GM18507 (cell line): ENCODE measurements at places on chromosomes 2 and 18.

GRCh38 chr2:7755879-7756278 is 838.7 kb downstream of the RNF144A start:
- no peak for DNase-seq

DNA sequence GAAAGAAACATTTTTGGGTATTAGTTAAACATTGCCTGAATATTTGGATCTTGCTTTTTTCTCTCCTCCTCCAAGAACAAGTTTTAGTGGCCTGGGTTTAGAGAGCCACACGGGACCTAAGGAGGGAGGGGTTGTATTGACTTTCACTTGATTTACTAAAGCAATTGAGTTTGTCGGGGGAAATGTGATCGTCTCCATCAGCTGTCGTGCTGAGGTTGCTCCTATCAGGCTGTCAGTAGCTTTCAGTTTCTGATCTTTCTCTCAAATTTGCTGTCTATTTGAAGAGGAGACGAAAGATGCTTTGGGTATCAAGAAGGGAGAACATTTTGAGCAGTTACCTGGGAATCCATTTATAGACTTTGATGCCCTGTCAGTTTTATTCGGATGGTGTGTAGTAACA is 106.0 kb downstream of the SETBP1 start:
- no peak for DNase-seq

DNA sequence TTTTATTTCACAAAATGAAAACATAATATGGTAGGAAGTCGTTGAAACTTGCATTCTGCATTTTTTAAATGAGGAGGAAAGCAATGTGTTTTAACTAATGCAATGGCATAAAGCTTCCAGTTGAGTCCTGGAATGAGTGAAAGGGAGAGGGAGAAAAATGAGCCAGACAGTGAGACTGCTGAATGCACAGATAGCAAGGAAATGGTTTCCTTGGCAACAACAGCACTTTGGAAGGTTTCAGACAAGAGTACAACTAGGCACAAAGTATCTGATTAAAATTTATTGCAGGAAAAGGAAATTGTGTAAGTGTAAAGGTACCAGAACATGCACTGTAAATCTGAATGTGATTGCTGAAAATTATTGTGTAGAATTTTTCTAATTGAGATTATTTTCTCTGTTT is 320.1 kb upstream of the KYNU start:
- no peak for DNase-seq

GRCh38 chr2:206189691-206190090 is 30.0 kb downstream of the EEF1B2 start:
- DNase-seq = no peak

DNA sequence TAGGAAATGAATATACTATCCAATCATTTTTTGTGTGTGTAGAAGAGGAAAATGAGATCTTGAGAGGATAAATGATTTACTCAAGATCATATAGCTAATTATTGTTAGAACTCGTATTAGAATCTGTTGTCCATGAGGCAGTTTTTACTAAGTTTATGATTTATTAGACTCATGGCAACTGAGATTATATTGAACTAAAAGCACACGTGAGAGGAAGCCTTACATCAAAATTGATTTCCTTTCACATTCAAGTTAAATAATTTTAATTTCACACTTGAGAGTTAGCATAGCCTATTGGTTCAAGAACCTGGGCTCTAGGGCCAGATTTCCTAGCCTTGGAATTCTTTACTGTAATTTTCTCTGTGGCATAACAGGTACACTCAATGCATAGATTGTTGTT is 552.3 kb downstream of the ERBB4 start:
- no peak for DNase-seq

GRCh38 chr2:1749489-1750119 is 5.3 kb upstream of the PXDN start:
- DNase-seq = no peak

GRCh38 chr2:11309706-11310105 is 34.7 kb downstream of the ROCK2 start:
- no peak for DNase-seq

DNA sequence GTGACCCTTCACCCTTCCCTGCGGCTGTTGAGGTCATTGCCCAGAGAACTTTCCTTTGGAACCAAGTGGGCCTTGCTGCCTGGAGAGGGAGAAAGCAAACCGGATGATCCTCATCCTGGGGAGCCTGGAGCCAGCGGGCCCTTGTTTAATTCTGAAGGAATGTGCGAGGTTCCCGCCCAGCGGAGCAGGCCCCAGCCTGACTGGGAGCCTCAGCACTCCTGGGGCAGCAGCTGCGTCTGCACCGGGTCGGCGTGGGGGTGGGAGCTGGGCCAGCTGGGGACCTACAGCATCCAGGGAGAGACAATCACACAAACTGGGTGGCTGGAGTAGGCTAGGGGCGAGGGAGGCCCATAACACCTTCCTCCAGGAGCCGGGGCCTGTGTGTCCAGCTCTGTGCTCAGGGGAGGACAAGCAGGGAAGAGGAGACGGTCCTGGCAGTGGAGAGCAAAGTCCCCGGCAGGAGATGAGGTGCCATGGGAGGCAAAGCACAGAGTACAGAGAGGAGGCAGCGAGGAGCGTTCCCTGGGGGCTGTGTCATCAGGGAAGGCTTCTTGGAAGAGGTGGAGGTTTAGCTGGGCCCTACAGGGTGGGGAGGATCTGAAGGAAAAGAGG is 61.9 kb upstream of the HAAO start:
- DNase-seq = no peak

DNA sequence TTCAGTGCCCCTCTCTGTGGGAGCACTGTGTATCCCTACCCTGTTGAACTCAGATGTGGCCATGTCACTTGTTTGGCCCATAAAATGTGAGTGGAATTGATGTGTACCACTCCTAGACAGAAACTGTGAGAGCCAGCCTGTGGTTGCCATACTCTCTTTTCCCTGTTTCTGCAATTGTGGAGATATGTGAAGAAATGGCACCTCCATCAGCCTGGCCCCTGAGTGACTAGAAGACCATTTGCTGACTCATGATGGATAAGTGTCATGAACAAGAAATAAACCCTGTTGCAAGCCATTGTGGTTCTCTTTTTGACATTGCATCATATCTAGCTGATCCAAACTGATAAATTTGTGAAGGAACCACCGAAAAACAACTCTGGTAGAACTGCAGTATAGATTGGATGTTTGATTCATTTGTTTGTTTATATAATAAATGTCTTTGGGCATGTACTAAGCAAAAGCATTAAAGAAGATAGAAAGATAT is 214.5 kb upstream of the FBXO11 start:
- no peak for DNase-seq

GRCh38 chr18:59787998-59788790 is 91.0 kb upstream of the CCBE1 start:
- DNase-seq = no peak

DNA sequence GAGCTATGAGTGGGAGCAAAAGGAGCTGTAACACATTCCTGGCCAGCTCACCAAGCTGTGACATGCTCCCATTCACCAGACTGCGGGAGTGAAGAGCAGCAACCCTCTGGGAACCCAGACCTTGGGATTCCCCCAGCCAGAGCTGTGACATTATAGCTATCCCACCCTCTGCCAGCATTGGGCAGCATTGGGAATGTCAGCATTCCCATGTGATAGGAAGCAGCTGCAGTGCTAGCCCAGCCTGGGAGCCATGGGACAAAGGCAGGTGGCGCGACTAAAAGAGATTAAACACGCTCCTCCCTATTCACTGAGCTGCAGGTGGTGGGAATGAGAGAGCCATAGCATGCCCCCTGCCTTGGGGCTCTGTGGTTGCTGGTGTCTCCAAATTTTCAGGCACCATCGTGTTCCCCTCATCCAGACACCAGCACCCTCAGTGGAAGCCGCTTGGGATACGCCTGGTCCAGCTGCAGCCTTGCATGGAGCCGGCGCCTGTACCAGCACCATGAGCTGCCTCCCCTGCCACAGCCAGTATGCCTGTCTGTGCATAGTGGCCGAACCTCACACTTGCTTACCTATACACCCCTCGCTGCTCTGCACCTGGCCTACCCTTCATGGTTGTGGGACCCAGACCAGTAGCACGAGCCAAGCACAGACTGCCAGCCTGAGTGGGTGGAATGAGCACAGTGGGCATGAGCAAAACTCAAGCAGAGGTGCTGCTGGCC is 695.6 kb upstream of the GCFC2 start:
- DNase-seq = no peak

GRCh38 chr2:125227843-125228392 is 1202.8 kb downstream of the CNTNAP5 start:
- DNase-seq = no peak

GRCh38 chr2:223109341-223109740 is 57.4 kb downstream of the KCNE4 start:
- no peak for DNase-seq

DNA sequence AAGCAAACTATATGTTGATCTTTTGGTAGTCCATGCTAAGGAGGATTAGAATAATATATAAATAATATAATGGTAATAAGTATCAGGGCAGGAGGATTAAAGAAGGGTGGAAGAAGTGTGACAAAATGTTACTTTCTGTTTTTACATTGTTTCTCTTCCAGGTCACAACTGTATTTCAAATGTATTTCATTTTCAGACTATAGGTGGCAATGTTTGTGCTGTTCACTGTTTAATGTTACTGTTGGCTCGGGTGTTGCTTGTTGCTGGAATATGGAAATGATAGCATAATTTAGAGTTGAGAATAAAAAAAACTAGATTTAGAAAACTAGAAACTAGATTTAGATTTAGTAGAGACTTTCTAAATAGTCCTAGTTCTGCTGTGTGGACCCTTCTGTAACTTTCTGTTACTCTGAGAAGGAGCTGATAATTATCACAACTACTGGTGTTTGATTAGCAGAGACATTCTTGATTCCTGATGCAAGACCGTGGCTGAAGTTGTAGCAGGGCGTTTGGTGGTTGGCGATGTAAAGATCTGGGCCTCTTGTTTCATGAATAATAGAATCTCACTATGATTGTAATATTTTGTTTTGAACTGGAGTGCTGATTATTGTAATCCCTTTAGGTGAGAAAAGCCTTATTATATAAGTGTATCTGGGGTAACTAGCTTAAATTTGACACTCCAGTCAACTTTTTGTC is 7.9 kb downstream of the NEDD4L start:
- peak; percentile 37 for DNase-seq

GRCh38 chr2:236636714-236637470 is 67.3 kb downstream of the ACKR3 start:
- no peak for DNase-seq

DNA sequence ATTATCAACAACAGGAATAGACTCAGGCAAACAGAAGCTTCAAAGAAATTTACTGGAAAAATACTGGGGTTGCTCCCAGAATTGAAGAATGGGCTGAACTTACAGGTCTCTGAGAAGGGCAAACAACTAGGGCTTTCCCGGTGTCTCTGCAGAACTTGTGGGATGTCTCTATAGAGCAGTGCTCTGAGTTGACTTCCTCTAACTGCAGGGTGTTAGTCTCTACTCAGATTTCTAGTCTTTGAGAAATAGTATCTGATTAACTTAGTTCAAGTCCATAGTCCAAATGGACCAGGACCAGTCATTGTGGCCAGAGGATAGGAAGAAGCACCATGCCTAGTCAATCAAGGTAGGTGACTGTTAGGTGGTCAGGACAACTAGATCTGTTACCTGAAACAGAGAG is 45.8 kb downstream of the LIMS1 start:
- DNase-seq = no peak

DNA sequence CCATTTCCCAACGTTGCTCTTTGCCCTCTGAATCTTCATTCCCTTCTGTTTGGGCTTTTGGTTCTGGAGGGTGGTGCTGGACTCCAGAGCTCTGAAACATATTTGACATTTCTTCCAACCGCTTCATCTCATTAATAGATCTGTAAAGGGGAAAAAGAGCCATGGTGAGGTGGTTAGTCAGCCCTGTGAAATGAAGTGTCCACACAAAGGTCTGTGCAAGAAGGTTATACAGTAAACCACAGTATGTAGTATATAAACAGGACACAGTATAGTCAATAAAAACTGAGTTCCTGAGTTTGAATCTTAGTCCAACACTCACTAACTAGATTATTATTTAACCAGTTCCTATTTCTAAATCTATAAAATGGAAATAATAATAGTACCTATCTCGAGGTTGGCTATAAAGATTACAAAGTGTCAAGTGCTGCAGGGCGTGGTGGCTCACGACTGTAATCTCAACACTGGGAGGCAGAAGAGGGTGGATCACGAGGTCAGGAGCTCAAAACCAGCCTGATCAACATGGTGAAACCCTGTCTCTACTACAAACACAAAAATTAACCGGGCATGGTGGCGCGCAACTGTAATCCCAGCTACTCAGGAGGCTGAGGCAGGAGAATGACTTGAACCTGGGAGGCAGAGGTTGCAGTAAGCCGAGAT is 13.1 kb downstream of the STARD7 start:
- DNase-seq = no peak

DNA sequence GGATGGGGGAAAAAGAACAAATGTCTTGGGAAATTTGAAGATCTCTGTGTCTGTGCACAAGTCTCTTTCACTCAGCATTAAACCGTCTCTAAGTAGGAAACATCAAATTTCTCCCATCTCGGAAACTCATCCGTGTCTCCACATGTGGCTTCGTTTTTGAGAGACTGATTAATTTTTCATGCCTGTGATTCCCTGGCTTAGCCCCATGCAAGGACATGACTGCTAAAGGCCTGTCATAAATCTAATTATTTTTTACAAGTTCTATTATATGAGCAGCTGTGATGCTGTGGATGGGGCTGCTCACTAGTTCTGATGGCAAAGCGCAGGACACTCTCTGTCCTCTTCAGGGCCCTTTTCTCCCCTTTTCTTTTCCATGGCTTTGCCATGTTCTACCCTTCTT is 129.1 kb downstream of the RGPD3 start:
- DNase-seq = no peak

GRCh38 chr18:10949655-10950054 is 199.7 kb downstream of the PIEZO2 start:
- DNase-seq = no peak
